Inflammatory macrophage treated with lipopolysaccharide for 1 hour (primary cell): ENCODE measurements at places on chromosomes 5 and 9.

GRCh38 chr5:73297430-73297829, 124.4 kb downstream of the TMEM174 start:
- DNase-seq: no peak

DNA sequence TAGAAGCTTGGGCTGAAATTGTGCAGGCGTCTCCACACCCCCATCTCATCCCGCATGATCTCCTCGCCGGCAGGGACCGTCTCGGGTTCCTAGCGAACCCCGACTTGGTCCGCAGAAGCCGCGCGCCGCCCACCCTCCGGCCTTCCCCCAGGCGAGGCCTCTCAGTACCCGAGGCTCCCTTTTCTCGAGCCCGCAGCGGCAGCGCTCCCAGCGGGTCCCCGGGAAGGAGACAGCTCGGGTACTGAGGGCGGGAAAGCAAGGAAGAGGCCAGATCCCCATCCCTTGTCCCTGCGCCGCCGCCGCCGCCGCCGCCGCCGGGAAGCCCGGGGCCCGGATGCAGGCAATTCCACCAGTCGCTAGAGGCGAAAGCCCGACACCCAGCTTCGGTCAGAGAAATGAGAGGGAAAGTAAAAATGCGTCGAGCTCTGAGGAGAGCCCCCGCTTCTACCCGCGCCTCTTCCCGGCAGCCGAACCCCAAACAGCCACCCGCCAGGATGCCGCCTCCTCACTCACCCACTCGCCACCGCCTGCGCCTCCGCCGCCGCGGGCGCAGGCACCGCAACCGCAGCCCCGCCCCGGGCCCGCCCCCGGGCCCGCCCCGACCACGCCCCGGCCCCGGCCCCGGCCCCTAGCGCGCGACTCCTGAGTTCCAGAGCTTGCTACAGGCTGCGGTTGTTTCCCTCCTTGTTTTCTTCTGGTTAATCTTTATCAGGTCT, at the start of gene C9orf72:
Gene C9orf72, minus strand, starts transcription at position 564 of the 716 bp plus-strand sequence. CDS start 6,361 bp downstream, outside the sequence.
- DNase-seq: peak; percentile 83

DNA sequence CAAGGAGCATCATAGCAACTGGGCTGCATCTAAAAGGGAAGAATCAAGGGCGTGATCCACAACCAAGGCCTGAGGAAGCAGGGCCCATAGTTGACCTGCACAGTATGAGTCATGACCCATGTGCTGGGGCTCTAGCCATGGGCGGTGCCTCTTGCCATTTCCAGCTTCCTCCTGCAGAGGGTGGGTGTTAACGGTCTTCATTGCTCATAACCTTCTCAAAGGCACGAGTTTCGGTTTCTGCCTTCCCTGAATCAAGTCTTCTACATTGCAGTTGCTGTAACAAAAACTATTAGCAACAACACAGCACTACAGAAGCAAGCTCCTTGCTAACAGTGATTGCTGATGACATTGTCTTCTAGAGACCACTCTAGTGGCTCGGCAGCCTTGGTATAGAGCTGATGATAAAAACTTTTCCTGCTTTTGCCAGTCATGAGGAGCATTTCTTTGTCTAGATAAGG, 66.9 kb downstream of the CTSL start:
- peak; percentile 99 for DNase-seq

GRCh38 chr5:17229313-17229712, 11.9 kb downstream of the BASP1 start:
- DNase-seq: peak; percentile 73

DNA sequence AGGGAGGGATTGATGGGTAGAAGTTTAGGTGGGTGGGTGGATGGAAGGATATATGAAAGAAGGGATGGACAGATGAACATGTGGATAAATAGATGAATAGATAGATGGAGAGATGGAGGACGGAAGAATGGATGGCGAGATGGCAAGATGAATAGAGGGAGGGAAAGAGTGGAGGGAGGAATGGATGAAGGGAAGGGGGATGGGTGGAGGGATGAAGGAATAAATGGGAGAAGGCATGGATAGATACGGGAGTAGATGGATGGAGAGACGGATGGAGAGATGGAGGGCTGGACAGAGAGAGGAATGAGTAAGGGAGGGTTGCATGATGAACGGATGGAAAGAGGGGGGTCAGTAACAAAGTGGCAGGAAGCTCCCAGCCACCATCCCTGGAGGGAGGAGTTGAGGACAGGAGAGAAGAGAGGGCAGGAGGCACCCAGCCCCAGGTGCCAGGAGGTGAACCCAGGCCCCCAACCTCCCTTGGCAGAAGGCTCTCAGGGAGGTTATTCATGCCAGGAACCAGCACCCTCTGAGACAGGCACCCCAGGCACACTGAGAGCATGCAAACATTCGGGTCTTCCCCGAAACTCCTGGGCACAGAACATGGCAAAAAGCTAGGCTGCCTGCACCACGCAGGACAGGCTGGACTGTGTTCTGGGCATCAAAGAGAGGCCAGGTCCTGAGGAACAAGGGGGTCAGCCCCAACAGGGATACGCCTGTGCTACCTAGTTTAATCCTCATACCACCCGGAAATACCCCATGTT, 9.1 kb downstream of the SARDH start:
- no peak for DNase-seq

- DNase-seq: no peak
These were observed 35.0 kb upstream of the BARHL1 start for GRCh38 chr9:132547436-132547835.
